Stimulated activated CD8-positive, alpha-beta memory T cell treated with anti-CD3 and anti-CD28 coated beads, Interleukin-4, amount 100 ng/mL, for 4 hours (primary cell): ENCODE measurements at places on chromosomes 3 and 15.

DNA sequence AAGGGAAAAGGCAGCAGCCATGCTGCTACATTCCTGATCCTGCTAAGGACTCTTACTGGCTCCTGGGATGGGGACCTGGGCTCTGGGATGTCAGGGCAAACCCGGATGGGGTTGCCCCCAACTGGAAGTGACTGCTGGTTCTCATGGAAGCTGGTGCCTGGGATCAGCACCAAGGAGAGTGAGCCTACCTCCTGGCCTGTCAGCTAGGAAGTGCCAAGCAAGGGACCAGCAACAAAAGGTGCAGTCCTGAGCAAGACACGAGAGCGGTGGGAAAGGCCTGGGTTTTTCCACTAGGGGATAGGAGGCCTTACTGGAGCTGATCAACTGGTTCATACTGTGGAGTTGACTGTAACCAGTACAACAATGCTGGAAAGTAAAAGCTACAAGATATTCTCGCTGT lies 47.9 kb upstream of the SYNM start:
- no peak for DNase-seq

DNA sequence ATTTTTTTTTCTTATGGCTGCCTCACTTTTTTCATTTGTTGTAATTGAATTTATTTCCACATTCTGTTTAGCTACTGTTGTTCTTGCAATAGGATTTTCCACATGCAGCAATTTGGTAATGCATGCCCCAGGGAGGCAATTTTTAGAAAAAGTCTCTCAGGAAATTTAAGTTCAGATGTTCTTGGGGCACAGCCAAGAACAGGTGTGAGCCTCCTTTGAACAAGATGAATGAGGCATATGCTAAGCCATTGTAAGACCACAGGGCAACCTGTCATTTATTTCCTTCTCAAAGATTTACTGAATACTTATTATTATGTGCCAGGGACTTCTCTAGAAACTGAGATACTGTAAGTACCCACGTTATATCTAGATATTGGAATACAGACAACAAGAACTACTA lies 549.5 kb downstream of the DIPK2A start:
- DNase-seq = no peak

GRCh38 chr3:23867838-23868237 lies 49.0 kb downstream of the NKIRAS1 start:
- DNase-seq = no peak

DNA sequence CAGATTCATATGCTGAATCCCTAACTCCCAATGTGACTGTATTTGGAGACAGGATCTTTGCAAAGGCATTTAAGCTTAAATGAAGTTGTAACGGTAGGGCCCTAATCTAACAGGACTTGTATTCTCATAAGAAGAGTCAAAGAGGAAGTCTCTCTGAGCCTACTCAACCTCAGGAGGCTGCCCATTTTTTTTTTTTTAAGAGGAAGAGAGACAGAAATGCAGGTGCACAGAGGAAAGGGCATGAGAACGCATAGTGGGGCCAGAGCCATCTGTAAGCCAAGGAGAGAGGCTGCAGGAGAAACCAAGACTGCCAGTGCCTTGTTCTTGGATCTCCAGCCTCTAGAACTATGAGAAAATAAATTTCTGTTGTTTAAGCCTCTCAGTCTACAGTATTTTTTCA lies 28.4 kb downstream of the ZNF860 start:
- DNase-seq = no peak

DNA sequence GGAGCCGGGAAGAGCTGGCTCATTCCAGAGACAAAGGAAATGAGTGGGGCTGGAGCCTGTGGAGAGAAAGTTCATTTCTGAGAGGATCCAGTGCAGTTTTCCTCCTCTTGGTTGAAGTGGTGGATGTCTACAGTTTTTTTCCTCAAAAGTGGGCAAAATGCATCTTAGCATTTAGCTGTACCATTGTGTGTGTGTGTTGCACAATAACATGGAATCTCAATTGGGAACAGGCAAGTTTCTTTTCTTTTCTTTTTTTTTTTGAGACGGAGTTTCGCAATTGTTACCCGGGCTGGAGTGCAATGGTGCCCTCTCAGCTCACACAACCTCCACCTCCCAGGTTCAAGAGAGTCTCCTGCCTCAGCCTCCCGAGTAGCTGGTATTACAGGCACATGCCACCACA lies 101.5 kb upstream of the UBE2E1 start:
- no peak for DNase-seq
